ENCODE measurements at places on chromosomes 2 and 18. TPM values are rescaled to one million over a fixed set of nuclear protein-coding genes. Genes with fewer than 3 reads are reported as not detected.
A peak's percentile ranks its signal among the peaks of the same experiment; 100 is the strongest.

The ASAP2 gene
- total RNA-seq: 5.2 TPM

GRCh38 chr2:66560683-66561082, 125.8 kb downstream of the MEIS1 start:
- no peak for DNase-seq

DNA sequence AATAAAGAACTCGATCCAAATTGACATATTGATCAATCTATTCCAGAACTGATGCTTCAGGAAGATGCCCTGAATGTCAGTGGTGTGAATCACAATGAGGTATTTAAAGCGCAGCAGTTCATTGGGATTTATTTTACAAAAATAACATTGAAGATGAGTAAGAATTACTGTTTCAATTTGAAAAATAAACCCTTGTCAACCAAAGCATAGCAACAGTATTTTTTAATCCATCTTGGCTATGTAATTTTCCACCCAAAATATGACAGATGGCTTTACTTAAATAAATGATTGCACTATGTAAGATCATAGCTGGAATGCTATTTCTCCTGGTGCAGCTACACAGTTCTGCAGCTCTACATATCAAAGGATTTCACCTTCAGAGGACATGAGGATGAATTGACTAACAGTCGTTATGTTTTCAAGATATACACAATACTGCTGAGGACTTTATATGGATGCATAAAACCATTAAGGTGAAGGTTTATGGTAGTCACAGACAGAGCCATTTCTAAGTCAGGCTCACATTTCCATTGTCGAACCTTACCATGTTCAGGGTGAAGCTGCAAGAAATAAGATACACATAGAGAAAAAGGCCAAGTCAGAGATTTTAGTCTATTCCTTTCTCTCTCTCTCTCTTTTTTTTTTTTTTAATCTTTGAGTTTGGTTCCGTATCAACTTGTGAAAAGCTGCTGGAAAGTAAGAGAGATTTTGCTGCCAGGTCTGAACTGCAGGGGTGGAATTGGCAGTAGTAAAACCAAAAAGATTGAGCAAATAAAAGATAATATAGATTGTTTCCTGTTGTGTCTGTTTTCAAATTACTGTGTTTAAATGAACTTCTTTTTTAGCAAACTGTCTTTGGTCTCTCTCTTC, 398.0 kb upstream of the CDH20 start:
- no peak for DNase-seq

GRCh38 chr18:4762330-4762729, 307.2 kb upstream of the DLGAP1 start:
- no peak for DNase-seq

The ASPRV1 gene
- total RNA-seq: 0.90 TPM

DNA sequence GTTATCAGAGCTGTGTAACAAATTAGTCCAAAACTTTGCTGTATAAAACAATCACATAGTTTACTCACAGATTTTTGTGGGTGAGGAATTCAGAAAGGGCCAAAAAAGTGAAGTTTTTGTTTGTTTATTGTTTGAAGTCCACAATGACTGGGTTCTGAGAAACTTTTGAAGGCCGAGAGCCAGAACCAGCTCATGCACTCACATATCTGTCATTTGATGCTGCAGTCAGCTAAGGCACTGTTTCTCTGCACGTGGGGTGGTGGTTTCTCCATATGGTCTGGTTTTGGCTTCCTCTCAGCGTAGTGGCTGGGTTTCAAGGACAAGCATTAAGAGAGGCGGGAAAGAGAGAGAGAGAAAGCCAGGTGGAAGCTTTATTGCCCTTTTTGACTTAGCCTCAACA, 131.8 kb downstream of the TWIST2 start:
- no peak for DNase-seq

The AKAIN1 gene
- not detected for total RNA-seq

The TAF1B gene
- total RNA-seq: 33.2 TPM

GRCh38 chr2:164836907-164837306, 4.7 kb downstream of the COBLL1 start:
- DNase-seq: no peak

GRCh38 chr18:3852321-3852720, 402.3 kb downstream of the TGIF1 start:
- peak; percentile 19 for DNase-seq

The LAMA3 gene
- total RNA-seq: 0.21 TPM

DNA sequence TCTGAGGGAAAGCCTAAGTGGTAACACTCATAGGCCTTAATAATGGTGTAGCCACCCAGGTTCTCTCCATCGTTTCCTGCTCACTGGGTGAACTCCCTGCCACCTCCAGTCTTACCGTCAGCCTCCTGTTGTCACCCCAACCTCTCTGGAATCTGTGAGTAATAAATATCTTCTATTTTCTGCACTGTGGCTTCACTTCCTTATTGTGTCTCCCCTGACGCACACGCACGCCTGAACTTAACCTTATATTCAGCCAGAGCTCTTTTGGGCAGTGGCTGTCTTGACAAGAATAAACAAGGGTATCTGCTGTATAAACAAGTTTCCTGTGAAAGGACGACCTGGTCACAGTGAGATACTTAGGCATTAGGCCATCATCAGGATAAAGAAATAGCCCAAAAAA, 467.2 kb downstream of the SPAG16 start:
- DNase-seq: no peak

GRCh38 chr2:18763338-18763737, 174.0 kb upstream of the NT5C1B start:
- no peak for DNase-seq

DNA sequence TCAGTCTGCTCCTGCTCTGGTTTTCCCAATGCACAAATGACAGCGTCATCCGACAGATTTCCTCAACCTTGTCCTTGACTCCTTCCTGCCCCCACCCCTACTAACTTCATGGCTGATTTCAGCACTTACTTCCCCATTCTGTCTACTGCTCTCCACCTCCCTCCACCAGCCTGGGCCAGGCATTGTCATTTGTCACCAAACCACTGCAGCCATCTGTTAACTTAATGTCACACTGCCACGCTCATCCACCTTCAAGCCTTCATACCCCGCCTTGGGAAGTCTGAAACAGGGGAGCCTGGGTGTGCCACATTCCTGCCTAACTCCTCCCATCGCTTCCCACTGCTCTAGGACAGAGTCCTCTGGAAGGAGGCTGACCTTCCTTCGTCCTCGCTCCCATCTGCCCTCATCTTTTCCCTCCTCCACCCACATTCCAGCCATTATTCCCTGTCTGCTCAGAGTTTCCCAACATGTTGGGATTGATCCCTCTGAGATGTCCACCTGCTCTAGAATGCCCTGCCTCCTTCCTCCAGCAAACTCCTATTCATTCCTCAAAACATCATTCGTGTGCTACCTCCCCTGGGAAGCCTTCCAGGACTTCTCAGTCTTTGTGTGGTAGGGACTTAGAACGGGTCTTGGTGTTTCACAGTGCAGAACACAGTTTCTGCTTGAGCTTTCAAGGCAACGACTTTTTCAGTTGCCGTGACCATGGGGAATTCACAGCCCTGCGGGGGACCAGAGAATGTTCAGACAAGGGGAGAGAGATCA, 42.2 kb upstream of the SMAD7 start:
- DNase-seq: no peak

GRCh38 chr2:175690113-175690837, 311.8 kb downstream of the LNPK start:
- peak; percentile 24 for DNase-seq

The NEUROD1 gene
- total RNA-seq: 0.04 TPM

The SLC16A14 gene
- total RNA-seq: 2.1 TPM

Data from H7 (cell line).